ENCODE measurements at places on chromosomes 7 and 10. TPM values are rescaled to one million over a fixed set of nuclear protein-coding genes. Genes with fewer than 3 reads are reported as not detected.

GIMAP5 gene
- total RNA-seq = 0.57 TPM

TFPI2 gene
- total RNA-seq = 0.15 TPM

TMEM139 gene
- 9.9 TPM for total RNA-seq

GPR141 gene
- not detected for total RNA-seq

PNLIPRP3 gene
- not detected for total RNA-seq

ADAMTS14 gene
- total RNA-seq = 13.2 TPM

GPNMB gene
- 2.8 TPM for total RNA-seq

BAIAP2L1 gene
- 61.2 TPM for total RNA-seq

ODAD2 gene
- 20.4 TPM for total RNA-seq

SPACDR gene
- total RNA-seq = 1.7 TPM

CREB3L2 gene
- total RNA-seq = 49.8 TPM

KCNH2 gene
- total RNA-seq = 9.7 TPM

ITGB8 gene
- total RNA-seq = 2.4 TPM

GPR158 gene
- 2.9 TPM for total RNA-seq

TSPAN14 gene
- total RNA-seq = 86.8 TPM

DNAJC12 gene
- total RNA-seq = 4.3 TPM

DNAH11 gene
- 0.39 TPM for total RNA-seq

EPO gene
- 0.30 TPM for total RNA-seq

CYP2C18 gene
- total RNA-seq = 0.17 TPM

CPA4 gene
- 38.7 TPM for total RNA-seq

PLCE1 gene
- 2.5 TPM for total RNA-seq

C7orf25 gene
- 5.3 TPM for total RNA-seq

CALML3 gene
- not detected for total RNA-seq

GLCCI1 gene
- 4.6 TPM for total RNA-seq

TBX20 gene
- not detected for total RNA-seq

CALHM2 gene
- total RNA-seq = 46.1 TPM

CALCR gene
- 0.10 TPM for total RNA-seq

LRMDA gene
- 4.8 TPM for total RNA-seq

PHYHIPL gene
- not detected for total RNA-seq

All from HCT116 (cell line).